ENCODE measurements at places on chromosomes 11 and 22.
A peak's percentile ranks its signal among the peaks of the same experiment; 100 is the strongest.

DNA sequence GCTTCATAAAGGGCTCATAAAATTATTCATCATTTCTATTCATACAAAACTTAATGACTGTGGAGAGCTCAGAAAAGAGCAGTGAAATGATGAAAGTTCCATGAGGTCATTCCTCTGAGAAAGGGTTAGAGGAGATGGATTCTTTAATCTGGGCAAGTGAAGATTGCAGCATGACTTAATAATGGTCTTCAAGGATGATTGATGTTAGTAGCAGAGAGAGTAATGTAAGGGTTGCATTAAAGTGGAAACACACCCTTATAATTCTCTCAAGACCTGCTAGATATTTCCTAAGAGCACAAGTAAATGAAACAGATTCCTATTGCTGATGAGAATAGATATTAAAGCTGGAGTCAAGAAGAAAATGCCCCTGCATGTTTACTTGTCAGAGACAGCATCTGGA is 711.6 kb upstream of the ANO5 start:
- no peak for DNase-seq

DNA sequence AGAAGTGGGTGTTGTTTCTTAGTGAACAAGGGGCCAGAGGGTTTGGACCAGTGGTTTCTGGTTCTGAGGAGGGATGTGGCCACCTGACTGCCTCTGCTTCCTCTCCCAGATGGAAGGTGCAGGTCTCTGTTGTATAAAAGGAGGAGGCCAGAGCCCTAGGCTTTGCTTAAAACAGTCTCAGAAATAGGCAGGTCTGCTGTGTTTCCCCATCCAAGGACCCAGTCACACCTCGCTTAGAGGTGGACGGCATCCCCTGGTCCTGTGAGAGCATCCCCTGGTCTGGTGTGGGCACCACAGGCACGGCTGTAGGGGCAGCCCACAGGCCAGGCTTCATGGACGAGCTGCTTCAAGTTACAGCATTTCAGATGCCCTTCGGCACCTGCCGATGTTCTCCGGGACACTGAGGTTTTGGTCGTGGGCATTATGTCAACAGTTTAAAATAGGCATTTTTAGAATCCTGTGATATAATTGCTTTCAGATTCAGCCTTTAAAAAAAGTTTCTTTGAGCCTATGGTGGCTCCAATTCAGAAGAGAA is 45.7 kb upstream of the SHANK2 start:
- DNase-seq = no peak

- DNase-seq = peak; percentile 69
Observed at GRCh38 chr22:19143967-19144400, 467 bp downstream of the ESS2 start.

DNA sequence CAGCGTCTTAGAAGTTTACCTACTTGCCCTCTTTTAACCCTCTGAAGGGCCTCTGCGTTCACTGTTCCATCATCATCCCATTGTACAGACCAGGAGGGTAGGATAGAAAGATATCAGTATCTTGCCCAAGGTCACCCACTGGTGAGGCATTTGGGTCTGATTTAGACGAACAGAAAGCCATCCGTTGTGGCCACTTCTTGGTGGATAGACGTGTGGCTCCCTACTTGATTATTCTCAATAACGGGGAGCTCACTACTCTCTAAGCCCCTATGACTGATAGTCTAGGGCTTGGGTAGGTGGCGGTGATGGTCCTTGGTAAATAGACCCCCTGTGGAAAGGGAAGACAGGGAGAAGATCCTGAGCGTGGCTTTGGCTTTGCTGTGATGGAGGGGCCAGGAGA is 28.6 kb upstream of the PRR5 start:
- no peak for DNase-seq

DNA sequence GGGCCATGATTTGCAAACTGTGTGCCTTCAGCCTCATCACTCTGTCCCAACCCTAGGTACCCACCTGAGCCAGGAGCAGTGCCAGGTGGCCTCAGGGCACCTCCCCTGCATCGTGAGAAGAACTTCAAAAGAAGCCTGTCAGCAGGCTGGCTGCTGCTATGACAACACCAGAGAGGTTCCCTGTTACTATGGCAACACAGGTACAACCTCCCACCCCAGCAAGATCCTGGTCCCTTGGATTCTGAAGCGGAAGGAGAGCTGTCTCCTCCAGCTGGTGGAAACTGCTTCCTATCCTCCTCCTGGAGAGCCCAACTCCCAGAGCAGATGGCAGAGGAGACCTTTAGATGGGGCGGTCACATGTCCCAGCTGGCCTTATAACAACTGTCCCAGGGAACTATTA is 2.9 kb downstream of the ZP1 start:
- DNase-seq = no peak

DNA sequence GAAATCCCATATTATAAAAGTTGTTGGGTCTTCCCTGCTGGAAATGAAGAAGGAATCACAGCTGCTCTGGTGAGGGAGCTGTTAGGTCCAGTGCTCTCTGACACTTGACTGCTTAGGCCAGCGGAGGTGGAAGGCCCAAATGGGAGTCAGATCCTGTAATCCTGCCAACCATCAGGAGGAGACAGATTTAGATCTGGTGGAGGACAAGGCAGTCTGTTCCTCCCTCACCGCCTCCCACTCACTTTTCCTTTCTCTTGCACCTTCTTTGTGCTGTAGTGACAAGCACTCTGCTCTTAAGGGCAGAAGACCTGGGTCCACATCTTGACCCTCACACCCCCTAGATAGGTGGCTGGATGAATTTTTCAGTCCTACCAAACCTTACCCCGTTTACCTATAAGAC is 59.7 kb upstream of the CHST1 start:
- DNase-seq = no peak

- no peak for DNase-seq
Observed at GRCh38 chr22:50528682-50529415, 963 bp downstream of the TYMP start.

DNA sequence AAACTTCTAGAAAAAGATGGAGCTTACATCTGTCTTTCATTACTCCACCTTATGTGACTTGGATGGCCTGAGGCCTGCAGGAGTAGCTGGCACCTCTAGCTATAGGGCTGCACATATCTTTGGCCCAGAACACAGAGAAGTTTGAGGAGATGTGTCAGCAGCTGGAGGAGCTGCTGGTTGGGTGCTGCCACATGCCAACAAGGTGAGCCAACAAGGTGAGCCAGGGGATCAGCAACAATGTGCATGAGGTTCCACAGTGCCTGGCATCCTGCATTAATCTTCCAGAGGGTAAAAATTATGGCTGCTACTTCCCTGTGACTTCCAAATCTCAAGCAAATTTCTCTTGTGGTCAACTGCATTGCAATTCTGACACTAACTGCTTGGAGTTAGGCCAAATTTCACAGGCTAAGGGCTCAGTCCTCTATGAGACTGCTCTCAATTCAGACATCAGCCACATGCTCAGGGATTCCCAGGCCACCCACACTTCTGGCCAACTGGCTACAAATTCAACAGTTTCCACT is 16.0 kb downstream of the RBM7 start:
- DNase-seq = no peak

DNA sequence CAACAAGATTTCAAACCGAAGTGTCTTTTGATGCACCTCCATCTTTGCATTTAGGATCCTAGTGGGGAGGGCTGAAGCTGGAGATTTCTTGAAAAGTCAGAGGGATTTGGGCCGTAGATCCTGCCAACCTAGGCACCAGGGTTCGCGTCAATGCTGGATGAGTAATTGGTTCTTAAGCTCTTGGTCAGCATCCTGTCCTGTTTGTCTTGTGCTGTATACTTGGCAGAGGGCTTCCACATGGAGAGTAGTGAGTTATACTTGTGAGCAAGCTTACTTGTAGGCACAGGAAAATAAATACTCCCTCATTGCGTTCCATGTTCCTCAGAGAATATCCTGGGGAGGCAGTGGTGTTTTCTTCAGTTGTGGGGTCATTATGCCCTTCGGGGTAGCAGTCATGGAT is 12.6 kb downstream of the INSC start:
- no peak for DNase-seq

DNA sequence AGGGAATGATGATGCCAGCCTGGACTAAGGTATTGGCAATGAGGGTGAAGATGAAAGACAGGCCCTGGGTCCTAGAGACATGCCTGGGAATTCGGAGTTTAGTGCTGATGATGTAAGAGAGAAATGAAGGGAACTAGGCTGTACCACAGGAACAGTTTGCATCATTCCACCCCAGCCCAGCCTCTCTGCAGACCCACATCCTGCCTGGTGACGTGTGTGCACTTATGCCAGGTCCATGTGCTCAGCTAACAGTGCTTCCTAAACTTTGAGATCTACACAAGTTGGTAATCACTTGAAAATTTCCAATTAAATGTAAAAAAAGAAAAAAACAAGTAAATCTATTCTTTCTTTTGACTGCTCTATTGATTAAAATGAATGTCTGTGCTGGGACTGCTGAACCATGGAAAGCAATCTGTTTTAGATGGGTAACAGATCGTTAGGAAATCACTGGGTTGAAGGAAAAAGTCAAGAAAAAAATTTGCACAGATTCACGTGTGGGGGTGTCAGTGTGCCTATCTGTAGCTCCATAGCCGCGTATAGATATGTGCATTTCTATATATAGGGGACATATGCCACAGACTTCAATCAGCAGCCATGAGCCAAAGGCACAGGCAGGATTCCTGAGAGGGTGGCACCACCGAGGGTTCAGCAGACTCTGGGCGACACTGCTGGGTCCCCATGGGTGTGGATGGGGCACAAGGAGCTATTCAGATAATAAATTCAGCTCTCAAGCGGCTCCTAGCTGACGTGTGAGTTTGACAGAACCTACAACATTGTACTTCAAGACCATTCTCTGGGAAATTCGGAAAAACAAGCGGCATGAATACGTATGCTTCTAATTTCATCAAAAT is 131.1 kb upstream of the OPCML start:
- no peak for DNase-seq

- DNase-seq = no peak
Observed at GRCh38 chr11:66052664-66052982, 459 bp downstream of the SF3B2 start.

GRCh38 chr11:64321533-64321932 is 3.6 kb downstream of the PRDX5 start:
- DNase-seq = no peak

DNA sequence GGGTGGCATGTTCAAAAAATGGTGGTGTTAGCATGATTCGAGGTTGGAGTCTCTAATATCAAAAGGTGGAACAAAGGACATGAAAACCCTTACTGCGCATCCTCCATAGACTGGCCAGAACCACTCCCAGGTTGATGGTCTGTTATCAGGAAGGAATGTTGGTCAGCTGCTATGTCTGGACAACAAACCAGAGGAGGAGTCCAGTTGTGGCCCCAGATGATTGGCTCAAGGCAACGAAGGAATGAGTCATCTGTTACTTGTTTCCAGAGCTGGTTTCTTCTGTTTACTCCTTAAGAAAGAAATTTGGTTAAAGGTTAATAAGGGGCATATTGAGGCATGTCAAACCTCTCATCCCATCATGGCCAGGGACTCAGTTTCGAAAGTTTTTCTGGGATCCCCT is 56.8 kb upstream of the GRIA4 start:
- no peak for DNase-seq

DNA sequence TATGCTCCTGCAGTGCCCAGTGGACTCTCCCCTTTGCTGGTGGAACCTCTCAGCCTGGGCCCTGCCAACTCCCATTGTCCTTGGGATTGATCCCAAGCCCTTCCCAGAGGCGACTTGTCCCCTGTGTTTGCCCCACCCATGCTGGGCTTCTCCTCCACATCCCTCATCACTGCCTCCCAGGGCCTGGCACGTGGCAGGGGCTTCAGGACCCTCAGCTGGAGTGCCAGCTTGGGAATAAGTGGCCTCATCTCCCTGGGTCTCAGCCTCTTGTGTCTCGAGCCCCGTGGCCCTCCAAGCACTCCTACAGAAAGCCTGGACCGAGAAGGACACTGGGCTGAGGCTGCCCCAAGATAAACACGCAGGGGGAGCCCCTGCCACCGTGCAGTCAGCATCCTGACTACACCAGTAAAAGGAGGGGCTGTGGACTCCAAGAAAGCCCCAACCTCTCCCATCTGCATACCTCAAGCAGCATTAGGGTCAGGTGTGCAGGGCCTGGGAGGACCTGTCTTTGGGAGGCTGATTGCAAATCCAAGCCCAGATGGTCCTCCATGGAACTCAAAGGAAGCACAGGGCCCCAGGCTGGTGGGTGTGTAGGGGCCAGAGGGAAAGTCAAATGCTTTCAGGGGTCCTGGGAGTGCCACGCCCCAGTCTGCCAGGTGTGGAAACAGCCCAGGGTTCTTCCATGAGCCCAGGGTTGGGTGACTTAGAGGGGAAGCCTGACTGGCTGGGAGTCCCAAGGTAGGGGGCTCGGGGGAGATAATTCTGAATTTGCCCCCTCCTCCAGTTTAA is 9.5 kb upstream of the GNAZ start:
- no peak for DNase-seq

DNA sequence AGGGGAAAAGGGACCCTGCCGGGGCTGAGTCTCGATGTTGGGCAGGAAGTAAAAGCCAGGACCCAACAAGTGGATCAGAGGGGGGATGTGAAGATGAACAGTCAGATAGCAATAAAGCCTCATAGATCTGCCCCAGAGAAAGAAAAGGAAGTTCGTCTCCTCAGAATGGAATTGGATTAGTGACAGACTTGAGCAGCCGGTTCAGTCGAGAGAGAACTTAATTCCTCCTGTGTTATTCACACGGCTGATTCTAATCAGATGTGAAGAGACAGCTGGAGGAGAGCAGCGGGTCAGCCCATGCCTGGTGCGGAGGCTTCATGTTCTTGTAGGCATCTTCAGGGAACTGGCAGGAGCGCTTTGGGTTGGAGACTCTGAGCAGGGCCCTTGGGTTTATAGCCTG is 29.3 kb upstream of the CABP7 start:
- DNase-seq = no peak

GRCh38 chr11:131305005-131305404 is 65.4 kb upstream of the NTM start:
- no peak for DNase-seq

GRCh38 chr11:128714881-128715280 is 21.0 kb downstream of the FLI1 start:
- DNase-seq = peak; percentile 45

DNA sequence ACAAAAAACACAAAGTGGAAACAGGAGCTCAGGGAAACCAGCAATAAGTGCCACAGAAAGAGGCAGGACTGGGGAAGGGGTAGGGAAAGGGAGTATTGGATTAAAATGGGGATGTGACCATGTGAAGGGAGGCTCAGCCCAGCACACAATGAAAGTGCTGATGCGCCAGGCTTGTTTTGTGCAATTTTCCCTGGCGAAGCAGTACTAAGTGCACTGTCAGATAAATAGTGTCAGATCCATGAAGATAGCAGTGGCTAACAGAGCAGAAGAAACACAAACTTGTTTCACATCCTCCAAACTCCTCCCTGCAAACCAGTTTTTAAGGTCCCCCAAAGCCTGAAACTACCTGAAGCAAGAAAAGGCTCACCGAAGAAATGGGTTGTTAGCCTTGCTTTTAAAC is 50.7 kb upstream of the RAPSN start:
- DNase-seq = no peak

- DNase-seq = no peak
Observed at GRCh38 chr11:118749429-118749828, 41.5 kb downstream of the DDX6 start.

GRCh38 chr11:13970986-13971385 is 8.5 kb downstream of the SPON1 start:
- peak; percentile 48 for DNase-seq

- no peak for DNase-seq
Observed at GRCh38 chr11:90237004-90237403, 14.2 kb upstream of the CHORDC1 start.

- DNase-seq = peak; percentile 39
Observed at GRCh38 chr11:46296528-46297448, 19.3 kb downstream of the CREB3L1 start.
